ENCODE measurements at places on chromosomes 12 and 14.

DNA sequence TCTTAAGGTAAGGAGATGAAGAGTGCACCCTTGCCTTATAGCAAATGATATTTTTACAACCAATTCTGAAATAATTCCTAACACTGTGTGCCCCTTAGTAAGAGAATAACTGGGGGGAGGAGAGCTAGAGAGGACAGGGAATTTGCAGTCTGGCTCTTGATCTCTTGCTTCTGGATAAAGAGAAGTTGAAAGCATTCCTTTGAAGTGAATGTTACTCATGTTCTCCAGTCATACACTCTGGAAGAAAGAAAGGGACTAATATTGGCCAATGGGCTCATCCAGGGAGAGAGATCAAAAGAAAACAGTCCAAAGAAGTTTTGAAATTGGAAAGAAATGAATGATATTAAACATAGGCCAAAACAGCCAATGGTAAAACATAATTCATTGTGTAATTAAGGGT is 25.3 kb downstream of the C12orf75 start:
- DNase-seq = no peak

DNA sequence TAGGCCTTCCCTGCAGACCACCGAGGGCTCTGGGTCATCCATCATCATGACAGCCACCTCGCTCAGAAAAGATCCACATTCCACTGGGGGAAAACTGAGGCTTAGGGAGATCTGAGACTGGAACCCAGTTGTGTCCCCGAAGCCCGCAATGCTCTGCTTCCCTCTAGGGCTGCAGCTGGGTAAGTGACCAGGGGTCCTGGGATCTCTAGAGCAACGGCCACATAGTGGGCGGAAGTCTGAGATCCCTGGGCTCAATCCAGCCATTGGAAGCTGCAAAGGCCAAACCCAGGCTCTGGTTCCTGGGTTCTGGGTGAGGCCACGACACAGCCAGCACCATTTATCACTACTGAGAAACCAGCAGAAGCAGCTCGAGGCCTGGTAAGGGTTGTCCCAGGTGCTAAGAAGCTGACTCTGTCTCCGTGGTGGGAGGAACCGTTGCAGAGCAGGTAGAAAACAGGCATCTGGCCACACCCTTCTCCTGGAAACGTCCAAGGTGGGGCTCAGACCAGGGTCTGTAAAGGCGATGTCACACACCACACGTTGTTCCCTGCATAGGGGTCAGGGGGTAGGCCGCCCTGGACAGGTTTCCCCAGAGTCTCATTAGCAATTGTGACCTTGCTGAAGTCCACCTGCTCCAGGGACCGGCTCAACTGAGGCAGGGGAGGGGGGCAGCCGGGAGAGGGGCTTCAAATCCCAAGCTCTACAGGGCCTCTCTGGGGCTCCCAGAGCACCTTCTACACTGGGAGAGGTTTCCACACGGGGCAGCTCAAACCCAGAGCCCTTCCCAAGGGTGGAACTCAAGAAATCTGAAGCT is 38.6 kb downstream of the BCL11B start:
- no peak for DNase-seq

DNA sequence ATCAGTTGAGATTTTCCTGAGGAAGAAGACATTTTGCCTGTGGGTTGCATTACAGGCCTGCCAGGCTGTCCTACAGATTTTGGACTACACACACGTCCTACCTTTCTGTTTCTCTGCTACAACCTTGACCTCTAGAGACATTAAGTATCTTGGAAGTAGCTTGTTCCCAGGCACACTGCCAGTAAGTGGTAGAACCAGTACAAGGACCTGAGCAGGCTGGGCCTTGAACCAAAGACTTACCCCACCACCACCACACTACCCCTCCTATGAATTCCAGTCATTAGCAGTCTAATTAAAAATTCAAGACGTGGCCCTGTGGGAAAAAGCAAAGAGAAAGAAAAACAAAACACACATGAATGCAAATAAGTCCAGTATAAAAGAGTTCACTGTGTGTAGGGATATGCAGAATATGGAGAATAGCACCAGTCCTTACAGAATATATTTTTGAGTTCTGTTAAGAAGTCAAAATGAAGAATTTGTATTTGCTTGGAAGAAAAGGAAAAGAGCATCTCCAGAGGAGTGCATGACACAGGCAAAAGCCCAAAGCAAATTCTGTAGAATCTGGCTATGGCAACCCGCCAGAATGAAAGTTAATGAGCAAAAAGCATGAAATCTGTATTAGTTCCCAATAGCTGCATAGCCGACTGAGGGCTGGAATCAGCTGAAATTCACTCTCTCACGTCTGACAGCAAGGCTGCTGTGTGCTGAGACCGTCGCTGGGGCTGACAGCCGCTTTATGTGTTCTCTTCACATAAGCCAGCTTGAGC is 74.3 kb upstream of the ST8SIA1 start:
- no peak for DNase-seq

DNA sequence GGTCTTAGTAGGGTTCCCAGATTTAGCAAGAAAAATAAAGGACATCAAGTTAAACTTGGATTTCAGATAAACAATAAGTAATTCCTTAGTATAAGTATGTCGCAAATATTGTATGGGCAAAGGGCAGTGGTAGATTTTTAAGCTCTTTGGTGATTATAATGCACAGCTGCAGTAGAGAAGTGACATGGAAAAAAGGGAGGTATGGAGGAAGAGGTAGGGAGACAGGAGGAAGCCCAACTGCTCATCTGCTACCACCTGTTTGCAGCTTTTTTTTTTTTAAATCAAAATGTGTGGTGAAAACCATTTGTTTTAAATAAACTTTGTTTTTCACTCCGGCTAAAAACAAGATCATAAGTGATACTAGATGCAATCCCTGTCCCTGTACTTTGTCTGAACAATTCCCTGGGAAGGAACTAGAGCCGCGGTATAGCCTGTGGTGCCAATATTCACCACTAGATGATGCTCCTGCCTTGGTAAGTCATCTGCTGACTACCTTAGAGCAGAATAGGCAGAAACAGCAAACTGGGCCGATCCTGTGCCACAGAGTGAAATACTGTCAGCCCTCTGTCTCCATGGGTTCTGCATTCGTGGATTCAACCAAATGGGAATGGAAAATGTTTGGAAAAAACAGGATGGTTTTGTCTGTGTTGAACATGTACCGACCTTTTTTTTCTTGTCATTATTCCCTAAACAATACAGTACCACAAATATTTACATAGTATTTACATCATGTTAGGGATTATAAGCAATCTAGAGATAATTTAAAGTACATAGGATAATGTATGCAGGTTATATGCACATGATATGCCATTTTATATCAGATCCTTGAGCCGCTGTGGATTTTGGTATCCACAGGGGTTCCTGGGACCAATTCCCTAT is 62.4 kb upstream of the PLBD1 start:
- DNase-seq = peak; percentile 80

GRCh38 chr12:38607295-38607694 is 290.7 kb downstream of the ALG10B start:
- DNase-seq = no peak

DNA sequence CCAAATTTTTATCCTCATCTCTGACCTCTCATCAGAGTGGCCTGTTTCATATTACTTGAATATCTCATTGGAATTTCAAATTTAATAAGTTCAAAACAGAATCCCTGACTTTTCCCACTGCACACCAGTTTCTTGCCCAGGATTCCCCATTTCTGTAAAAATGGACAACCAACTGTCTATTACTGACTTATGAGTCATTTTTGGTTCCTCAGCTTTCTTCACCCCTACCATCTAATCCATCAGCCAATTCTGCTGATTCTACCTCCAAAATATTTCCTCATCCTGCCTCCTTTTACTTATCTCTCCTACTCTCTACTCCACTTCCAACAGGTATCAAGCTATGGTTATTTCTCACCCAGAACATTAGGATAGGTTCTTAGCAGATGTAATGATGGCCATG is 44.2 kb downstream of the TMX1 start:
- DNase-seq = no peak

- DNase-seq = peak; percentile 6
Measured at GRCh38 chr12:81610955-81611889, 147.9 kb downstream of the PPFIA2 start.

DNA sequence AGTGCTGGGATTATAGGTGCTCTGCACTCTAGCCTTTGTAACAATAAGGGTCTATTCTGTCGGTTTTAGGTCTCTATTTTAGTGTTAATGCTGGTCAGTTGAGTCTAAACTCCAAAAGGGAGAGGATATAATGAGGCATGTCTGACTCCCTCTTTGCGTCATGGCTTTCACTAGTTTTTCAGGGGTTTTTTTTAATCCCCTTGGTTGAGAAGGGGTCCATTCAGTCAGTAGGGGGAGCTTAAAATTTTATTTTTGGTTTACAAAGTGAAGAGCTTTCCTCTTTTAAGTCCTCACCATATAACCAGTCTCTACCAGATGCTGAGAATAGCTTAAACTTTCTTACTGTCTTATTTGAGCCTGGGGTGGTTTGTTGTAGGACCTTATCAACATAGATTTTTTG is 106.9 kb downstream of the PRKCH start:
- DNase-seq = no peak

DNA sequence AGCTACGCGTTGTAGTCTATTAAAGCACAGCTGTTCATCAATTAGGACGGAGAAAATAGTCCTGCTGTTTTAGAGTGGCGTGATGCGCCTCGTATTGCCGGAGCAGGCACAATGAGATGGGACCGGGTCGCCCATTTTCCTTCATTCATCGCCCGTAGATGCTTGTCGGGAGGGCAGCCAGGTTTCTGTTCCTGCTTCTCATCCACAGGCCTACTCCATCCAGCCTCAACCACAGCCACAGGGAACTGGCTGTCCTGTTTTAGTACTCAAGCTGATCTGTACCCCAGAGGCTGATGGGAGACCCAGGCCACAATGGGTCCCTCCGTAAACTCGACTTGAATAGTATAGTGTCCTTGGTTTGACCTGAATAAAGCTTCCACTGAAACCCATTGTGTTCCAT is 264.0 kb downstream of the VRK1 start:
- DNase-seq = no peak

DNA sequence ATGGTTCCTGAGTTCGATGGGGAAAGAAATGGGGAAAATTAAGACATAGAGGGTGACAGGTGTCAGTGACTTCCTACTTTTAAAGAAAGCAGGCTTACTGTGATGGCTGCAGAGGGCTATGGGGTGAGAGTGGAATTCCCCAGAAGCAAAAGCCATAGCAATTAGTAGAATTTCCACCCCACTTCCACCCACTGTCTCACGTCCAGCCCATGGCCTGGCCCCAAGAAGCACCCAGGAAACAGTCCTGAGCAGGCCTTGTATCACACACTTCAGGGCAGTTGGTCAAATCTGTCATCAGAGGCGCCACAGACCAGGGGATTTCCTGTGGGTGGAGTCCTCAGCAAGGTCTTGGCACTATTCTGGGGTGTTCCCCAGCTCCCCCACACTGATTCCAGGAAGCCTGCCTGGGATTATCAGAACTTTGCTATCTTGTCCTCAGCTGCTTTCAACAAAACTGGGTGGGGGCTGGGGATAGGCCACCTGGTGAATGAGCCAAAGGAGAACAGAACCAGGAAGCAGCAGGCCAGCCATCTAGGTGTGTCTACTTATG is 120.1 kb upstream of the CCND2 start:
- no peak for DNase-seq

GRCh38 chr12:75823475-75823874 is 208.1 kb downstream of the PHLDA1 start:
- no peak for DNase-seq

DNA sequence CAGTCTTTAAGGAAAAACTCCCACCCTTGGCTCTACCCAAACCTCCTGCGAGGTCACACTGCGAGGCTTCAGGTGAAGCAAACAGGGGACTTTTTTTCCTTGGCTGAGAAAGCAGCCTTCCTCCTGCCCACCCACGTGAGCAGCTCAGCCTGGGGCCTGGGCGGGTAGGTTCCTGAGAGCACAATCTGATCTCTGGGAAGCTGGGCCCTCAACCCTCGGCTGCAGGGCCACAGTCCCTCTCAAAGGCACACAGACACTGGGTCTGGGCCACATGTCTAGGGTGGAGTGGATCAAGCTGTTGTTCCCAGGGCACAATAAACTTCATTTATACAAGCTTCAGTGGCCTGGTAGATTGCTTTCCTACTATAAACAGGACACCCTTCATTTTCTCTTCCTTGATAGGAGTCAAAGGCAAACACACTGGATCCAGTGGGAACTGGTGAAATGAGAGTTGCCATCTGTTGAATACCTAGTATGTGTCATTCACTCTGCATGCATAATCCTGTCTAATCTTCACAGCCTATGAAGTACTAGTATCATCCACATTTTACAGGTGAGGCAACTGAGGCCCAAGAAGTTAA is 41.3 kb upstream of the PNMA1 start:
- no peak for DNase-seq

DNA sequence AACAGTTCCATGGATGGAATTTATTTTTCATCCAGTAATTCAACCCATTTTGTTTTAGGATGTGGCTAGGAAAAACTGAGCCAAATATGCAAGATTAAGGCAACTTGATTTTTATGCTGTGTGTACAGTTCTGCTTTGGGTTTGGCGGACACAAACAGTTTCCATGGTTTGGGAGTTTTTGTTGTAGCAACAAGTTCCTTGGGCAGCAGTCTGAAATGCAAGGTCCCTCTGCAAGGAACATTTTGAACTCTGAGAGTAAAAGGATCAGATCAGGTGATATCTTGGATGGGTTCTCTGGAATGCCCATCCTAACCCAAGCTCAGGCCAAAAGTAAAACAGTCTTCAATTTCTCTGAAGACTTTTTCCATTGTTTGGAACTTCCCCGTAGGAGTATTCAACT is 161.2 kb downstream of the TMX1 start:
- no peak for DNase-seq

DNA sequence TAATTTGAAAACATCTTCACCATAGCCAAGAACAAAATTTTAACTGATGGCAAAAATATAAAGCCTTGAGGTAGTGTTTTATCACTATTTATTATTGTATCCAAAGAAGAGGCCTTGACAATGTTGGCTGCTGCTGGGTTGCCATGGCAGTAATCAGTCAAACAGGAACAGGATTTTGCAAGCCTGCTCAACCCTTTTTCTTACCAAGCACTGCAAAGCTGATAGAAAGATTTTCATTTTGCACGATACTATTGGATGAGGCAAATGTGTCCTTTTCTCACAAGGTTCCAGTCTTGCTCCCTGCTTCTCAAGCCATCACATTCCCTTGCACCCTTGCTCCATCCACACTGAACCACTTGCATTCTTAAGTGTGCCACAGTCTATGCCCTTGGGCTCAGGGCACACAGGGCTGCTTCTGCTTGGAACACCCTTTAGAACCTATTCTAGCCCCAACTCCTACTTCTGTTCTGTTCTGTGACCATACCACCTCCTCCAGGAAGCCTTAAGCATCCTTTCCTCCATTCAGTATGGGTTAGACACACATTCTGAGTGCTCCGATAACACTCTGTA is 76.5 kb upstream of the AMIGO2 start:
- DNase-seq = no peak

GRCh38 chr12:33180918-33181317 is 258.7 kb downstream of the SYT10 start:
- DNase-seq = peak; percentile 82

DNA sequence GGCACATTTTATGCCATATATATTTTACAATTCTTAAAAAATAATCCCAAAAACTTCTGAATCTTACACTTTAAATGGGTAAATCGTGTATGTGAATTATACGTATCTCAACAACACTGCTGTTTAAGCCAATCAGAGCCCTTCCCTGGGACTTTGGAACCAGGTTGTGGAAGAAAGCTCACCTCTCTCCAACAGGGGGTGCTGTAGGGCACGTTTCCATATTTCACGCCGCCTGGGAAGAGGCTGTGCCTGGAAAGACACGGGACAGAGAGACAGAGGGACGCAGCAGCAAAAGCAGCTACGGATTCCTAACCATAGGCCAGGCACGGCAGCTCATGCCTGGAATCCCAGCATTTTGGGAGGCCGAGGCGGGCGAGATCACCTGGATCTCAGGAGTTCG is 29.4 kb upstream of the FBRSL1 start:
- DNase-seq = no peak

GRCh38 chr14:69037790-69038454 is 58.8 kb upstream of the ACTN1 start:
- DNase-seq = peak; percentile 65
